HT1080 (cell line): ENCODE measurements at places on chromosomes 6 and 20. TPM values are rescaled to one million over a fixed set of nuclear protein-coding genes. Genes with fewer than 3 reads are reported as not detected.

DNA sequence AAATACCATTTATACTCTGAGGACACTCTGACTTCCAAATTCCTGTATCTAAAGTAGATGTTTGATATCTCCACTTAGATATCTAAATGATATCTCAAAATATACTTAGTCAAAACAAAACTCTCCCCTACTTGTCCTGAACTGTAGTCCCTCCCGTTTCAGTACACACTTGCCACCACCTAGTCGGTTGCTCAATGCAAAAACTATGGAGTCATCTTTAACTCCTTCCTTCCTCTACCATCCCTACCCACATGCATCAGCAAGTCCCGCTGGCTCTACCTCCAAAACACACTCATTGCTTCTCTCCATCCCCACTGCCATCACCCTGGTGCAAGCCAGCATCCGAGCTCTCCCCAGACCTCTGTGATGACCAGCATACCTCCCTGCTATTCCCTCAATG, 13.2 kb downstream of the STX7 start:
- no peak for DNase-seq

DNA sequence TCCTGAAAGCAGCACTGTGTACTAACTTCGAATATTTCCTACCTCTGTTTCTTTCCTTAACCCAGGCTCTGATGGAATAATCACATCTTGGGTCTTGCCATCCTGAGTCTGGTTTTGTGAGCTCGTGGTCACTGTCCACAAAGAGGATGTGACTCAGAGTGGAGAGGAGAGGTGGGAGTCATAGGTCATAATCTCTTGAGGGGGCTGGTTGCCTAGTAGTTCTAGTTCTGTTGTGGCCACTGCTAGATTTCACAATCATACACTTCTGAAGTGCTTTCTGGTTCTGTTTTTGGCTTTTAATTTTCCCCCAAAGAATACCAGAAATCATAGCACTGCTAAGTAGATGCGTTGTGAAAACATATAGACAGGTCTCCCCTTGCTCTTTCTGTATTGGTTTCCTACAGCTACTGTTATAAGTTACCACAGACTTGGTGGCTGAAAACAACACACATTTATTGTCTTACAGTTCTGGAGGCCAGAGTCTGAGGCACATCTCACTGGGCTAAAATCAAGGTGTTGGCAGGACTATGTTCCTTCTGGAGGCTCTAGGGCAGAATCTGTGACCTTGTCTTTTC, 102.8 kb downstream of the NRSN1 start:
- DNase-seq = peak; percentile 66

DNA sequence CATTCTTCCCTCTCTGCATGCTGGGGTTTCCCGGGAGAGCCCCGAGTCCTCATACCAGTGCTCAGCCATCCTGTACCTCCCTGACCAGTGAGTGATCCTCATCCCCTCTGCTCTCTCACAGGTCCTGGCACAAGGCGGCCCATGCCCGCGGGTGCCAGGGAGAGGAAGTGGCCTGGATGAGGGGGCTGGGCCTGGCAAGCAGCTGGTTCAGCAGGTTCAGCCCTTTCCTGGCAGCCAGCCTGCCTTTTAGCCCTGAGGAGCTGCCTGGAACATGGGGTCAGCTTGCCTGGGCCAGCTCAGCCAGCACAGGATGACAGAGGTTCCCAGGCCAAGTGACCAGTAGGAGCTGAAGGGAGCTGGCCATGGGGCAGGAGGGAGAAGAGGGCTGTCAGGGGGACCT, 10.9 kb downstream of the MOCS1 start:
- DNase-seq = no peak

TBX18 gene
- total RNA-seq = 5.1 and 5.9 TPM in 2 replicates

- no peak for DNase-seq
Measured at GRCh38 chr20:6764619-6765018, 2.9 kb upstream of the BMP2 start.
